ENCODE measurements at places on chromosomes 12 and 14. TPM values are rescaled to one million over a fixed set of nuclear protein-coding genes. Genes with fewer than 3 reads are reported as not detected.

C3AR1 gene
- total RNA-seq: 2.1 TPM

KITLG gene
- total RNA-seq: 35.2 TPM

KRT85 gene
- total RNA-seq: not detected

LRRC10 gene
- not detected for total RNA-seq

- DNase-seq: no peak
Measured at GRCh38 chr12:79083181-79083580, 218.6 kb downstream of the SYT1 start.

DNA sequence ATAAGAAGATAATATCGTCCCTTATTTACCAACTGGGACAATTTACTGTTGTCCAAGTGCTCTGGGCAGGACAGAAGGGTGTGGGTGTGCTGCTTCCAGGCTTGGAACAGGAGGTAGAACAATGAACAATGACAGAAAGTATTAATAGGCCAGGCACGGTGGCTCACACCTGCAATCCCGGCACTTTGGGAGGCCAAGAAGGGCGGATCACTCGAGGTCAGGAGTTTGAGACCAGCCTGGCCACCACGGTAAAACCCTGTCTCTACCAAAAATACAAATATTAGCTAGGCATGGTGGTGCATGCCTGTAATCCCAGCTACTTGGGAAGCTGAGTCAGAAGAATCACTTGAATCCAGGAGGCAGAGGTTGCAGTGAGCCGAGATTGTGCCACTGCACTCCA is 2.5 kb downstream of the IFI27 start:
- no peak for DNase-seq

DNA sequence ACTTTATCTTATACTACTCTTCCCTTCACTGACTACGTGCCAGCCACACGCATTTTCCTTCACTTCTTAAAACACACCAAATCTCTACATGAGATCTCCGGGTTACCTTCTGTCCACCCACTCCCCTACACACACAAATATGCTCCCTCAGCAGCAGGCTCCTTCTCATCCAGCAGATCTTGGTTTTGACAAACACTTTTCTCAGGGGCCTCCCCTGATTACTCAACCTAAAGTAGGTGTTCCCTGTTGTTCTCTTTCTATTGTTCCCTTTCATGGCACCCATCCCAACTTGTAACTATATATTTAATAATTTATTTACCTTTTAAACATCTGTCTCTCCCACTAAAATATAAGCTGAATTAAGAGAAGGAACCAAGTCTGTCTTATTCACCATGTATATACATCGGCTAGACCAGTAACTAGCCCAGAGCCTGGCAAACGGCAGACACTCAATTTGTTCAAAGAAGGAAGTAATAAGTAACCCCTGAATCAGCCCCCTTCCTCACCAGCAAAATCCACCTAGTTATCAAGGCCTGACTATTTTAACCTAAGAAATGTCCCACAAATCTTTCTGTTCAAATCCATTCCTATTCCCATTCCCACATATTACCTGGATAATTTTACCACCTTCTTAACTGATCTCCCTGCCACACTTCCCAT is 2.7 kb downstream of the C2CD5 start:
- DNase-seq: no peak

DNA sequence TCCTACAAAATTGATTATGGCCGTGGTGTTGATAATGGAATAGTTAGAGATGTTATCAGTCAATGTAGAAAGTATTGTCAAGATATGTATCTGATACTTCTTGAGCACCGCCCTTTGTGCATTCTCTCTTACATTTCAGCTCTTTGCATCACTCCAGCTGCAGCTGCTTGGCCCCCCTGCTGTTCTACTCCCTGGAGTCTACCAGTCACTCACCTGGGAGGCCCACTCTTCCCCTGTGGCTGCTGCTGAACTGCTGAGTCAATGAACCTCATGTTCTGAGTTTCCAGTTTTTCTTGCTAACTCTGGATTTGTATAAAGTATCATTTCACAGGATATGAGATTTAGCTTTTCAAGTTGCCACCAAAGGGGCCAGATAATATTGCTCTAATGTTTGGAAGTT is 312.8 kb upstream of the SLC16A7 start:
- no peak for DNase-seq

DNA sequence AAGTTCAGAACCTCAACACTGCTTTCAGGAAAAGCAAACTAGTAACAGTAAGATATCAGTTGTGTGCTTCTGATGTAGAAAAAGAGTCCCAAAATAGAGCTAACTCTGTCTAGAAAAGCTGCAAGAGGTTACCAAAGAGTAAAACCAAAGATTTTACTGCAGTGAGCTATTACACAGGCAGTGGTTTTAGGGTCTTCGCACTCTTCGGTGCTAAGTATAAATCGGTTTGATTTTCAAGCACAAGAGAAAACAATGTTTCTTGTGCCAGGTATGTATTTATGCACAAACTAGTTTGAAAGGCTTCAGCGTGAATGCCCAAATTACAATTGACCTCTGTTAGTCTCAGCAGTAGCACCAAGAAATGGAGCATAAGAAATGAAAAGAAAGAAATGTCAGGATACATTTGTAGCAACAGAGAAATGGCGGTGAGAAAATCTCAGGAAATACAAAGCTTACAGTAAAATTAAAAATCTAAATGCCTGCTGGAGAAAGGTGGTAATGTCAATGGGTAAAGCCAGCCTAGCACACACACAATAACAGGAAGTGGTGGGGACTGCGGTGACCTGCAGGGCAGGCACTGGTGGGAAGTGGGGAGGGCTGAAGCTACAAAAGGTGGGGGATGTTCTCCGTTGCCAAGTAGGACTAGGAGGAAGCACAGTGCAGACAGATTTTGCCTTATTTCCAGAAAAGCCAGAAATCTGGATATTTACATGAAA is 18.0 kb upstream of the DYRK2 start:
- peak; percentile 58 for DNase-seq

- DNase-seq: no peak
Measured at GRCh38 chr14:63764103-63764502, 36.2 kb upstream of the SGPP1 start.

DNA sequence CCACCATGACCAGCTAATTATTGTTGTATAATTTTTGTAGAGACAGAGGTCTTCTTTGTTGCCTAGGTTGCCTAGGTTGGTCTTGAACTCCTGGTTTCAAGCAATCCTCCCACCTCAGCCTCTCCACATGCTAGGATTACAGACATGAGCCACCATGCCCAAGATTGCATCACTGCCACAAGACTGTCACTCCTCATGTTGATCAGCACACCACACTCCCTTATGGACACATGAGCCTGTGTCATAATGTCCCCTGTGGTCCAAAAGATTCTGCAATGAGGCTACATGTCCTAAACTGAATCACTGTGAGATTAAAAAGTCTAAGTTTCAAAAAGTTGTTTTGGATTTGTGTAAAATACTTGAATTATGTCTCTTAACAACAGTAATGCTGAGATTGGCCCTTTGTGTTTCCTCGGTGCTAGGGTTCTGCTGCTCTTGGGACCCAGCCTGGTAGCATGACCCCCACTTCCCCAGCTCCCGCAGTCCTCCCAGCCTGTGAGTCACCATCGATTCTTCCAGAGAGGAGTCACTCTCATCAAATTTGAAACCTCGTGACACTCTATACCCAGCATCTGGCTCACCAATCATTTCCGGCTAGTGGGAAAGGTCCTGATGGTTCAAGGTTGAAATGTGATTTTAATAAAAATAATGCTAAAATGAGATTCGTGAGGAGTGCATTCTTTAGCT is 890.9 kb downstream of the VRK1 start:
- DNase-seq: no peak

DNA sequence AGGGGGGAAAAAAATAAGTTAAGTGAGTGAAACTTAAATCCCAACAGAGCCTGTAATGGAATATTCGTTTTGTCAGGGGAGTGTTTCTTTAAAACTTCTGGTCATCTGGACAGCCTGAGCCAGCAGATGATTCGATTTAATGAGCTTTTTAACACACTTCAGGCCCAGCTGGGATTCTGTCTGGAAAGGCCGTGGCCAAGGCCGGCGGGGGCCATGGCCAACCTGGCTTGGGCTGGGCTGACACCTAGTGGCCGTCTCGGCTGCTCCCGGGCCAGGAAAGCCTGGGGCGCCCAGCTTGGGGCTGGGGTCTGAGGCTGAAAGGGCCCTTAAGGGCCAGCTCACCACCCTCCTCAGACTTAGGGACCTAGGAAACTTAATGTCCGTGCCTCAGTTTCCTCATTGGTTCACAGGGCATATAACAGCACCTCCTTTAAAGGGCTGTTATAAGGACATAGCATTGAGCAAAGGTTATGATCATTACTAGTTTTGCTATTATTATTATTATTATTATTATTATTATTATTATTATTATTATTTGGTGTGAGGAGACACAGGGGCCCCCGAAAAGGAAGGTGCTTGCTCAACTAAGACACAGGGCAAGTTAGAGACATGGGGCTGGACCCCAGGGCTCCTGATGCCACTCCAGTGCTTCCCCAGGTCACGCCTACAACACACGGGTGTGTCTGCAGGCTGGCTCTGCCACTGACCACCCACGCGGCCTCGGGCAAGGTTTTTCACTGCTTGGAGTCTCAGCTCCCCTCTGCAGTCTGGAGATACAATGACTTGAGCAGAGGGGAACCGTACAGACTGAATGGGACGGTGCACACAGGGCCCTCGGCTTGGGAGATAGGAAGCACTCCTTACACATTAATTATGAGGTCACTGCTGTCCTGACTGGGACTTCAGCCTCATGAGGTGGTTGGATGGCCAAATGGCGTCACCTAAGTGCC is 84.0 kb downstream of the SYNE3 start:
- DNase-seq: no peak

All from left colon (tissue), 2 donors.